ENCODE measurements at places on chromosomes 3 and 15. TPM values are rescaled to one million over a fixed set of nuclear protein-coding genes. Genes with fewer than 3 reads are reported as not detected.

DNA sequence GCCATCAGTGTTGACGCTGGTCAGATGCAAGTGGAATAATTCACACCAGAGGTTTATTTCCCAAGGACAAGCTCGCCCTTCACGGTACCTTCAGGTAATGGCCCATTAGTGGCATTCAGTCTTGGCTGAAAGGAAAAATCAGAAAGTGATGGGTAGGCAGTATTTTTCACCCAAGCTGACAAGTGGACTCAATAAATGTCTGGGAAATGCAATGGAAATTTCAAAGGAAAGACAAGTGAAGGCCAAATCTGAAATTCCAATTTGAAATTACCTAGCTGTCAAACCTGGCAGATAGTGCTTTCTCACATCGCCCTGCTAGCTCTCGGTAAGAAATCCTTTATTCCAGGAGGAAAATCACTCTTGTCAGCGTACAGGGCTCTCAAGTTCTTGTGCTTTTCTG, 413.5 kb downstream of the OCA2 start:
- H3K36me3 ChIP-seq = no peaks in the 10 kb centered on the region
- no peak overlapping the region for H3K27ac ChIP-seq
- peaks cover 6% of the 10 kb centered on the region for H3K4me1 ChIP-seq
- H3K27me3 ChIP-seq = peaks cover 20% of the 10 kb centered on the region

DNA sequence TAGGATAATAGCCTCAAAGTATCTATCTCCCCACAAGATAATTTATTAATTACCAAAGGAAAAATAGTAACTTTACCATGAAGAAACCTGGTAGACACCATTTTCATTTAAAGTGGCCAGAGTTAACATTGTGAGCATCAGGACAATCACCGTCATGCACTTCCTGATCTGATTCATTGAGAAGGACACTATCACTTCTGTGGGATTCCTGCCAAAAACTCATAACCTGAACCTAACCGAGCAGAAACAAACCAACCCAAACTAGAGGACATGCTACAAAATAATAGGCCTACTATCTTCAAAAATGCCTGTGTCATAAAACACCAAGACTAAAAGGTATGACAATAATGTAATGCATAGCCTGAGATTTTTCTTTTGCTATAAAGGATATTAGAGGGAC, 39.0 kb downstream of the FSIP1 start:
- no peak overlapping the region for H3K4me3 ChIP-seq
- no peaks in the 10 kb centered on the region for H3K4me1 ChIP-seq
- H3K36me3 ChIP-seq = peaks cover 3% of the 10 kb centered on the region
- H3K27ac ChIP-seq = no peak overlapping the region
- DNase-seq = no peak

DNA sequence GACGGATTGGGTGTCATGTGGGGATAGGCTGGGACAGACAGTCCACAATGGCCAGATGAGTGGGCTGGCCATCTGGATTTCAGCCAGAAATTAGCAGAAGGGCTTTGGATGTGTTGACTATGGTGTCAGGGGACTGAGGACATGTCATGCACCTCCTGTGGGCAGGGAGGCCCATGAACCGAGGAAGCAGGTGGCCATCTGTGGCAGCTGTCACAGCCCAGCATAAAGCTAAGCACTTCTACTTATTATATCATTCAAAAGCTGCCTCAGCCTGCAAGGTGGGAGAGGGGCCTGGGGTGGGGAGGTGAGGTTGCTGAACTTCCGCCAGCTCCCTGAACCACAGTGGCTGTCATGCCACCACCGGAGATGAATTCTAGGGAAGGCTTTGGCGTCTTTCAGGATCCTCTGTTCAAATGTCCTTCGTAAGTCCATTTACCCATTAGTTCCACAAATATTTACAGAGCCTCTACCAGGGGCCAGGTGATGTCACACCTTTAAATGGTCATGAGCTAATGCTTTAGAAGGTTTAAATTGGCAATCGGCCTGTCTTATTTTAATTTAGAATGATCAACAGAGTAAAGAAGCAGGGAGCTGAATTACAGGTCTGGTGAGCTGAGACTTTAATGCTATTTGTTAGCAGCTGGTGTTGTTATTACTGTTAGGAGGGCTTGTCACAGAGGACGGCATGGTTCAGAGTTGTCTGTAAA, 23.6 kb upstream of the CAV3 start:
- no peaks in the 10 kb centered on the region for H3K27me3 ChIP-seq
- DNase-seq = no peak
- peaks cover 9% of the 10 kb centered on the region for H3K4me1 ChIP-seq
- H3K36me3 ChIP-seq = peaks cover 6% of the 10 kb centered on the region

- H3K4me1 ChIP-seq = no peaks in the 10 kb centered on the region
- peak; percentile 69 for DNase-seq
- H3K36me3 ChIP-seq = no peaks in the 10 kb centered on the region
- H3K27ac ChIP-seq = no peak overlapping the region
- no peaks in the 10 kb centered on the region for H3K27me3 ChIP-seq
- no peak overlapping the region for H3K4me3 ChIP-seq
Measured at GRCh38 chr3:124217542-124217941, 225.6 kb upstream of the ROPN1 start.

GRCh38 chr15:82680200-82681102, 29.2 kb downstream of the AP3B2 start:
- H3K4me3 ChIP-seq = peak overlapping the region; percentile 85
- no peaks in the 10 kb centered on the region for H3K36me3 ChIP-seq
- DNase-seq = peak; percentile 29
- H3K27me3 ChIP-seq = peaks cover 90% of the 10 kb centered on the region
- peak overlapping the region; percentile 35 for H3K27ac ChIP-seq

DNA sequence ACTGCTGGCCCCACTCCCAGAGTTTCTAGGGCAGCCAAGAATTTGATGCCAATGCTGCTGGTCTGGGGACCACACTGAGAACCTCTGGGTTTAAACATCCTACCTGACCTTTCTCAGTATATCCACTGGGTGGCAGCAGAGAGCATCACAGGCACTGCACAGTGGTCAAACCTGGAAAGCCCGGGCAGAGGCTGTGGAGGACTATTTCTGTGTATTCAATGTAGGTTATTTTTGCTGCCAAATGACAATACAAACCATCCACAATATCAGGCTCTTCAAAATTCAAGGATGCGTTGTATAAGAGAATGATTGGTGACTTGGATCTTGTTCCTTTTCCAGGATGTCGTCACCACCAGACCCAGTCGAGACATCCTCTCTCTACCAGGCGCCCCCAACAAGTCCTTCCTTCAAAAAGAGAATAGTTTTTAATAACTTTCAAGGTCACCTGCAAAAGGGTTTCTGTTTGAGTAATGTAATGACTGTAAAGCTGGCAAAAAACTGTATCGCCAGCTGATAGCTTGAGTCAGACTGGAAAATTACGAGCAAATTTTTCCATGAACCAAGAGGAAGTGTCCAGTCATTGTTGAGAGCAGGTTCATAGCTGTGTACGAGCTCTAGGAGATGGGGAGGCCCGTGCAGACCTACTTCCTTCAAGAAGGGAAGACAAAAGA, 30.5 kb upstream of the MYZAP start:
- no peak overlapping the region for H3K4me3 ChIP-seq
- no peaks in the 10 kb centered on the region for H3K36me3 ChIP-seq
- no peaks in the 10 kb centered on the region for H3K27me3 ChIP-seq
- DNase-seq = peak; percentile 73
- H3K4me1 ChIP-seq = no peaks in the 10 kb centered on the region

DNA sequence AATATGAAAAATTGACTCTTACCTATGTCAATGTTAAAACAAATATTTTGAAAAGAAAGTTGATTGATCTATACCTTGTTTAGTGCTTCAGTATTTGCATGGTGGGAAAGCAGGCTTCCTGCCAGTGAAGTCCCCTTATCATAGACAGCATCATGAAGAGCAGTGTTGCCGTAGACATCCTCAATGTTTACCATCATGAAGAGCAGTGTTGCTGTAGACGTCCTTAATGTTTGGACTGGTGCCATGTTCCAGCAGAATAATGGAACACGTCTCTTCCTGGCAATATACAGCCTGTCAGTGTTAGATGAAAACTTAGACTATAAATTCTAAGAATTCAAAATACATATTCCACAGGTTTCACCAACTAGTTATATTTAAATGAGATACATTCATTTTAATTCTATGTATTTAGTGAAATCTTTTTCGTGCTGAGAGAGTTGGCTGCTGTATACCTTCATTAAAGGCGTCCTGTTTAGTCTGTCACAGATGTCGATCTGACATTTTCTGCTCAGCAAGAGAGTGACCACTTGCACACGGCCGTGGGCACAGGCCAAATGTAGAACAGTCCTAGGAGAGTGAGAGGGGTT, 116.8 kb downstream of the LMLN start:
- DNase-seq = no peak
- H3K27ac ChIP-seq = no peak overlapping the region
- H3K4me1 ChIP-seq = peaks cover 17% of the 10 kb centered on the region
- H3K27me3 ChIP-seq = peaks cover 69% of the 10 kb centered on the region

GRCh38 chr15:74206801-74207281, 4.3 kb upstream of the STRA6 start:
- peak overlapping the region; percentile 79 for H3K4me3 ChIP-seq
- peaks cover 6% of the 10 kb centered on the region for H3K27me3 ChIP-seq
- H3K4me1 ChIP-seq = peaks cover 95% of the 10 kb centered on the region

DNA sequence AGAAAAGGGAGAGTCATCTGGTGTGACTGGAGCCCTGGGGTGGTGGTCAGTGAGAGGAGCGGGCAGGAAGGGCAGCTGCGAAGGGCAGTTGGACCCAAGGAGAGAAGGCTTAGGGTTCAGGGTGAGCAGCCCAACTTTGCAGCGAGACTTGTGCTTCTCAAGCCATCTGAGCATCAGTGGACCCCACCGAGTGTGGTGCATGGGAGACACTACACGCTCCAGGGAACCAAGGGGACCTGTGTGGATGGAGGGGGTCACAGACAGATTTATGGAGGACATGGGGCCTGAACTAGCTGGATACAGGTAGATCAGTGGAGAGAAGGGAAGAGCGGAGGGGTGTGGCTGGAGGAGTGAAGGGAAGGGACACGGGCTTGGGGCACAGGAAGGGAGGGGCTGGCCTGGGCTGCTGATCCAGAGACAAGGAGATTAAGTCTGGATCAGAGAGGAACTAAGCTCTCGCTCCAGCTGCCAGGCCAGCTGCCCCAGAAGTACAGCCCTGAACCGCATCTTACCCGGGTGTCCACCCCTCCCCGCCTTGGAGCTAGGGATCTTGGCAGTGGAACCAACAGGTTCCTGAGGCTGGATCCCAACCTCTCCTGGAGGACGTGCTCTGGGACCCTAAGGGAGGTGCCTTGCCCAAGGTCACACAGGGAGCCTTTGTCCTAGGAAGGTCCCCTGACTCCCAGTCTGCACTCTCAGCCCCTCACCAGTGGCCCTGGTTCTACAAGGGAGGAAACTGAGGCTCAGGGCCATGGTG, 120.5 kb downstream of the CORO2B start:
- H3K27ac ChIP-seq = no peak overlapping the region
- no peak overlapping the region for H3K4me3 ChIP-seq
- peaks cover 29% of the 10 kb centered on the region for H3K4me1 ChIP-seq
- H3K27me3 ChIP-seq = no peaks in the 10 kb centered on the region
- peaks cover 14% of the 10 kb centered on the region for H3K36me3 ChIP-seq

GRCh38 chr15:58438111-58438510, 6.3 kb downstream of the LIPC start:
- H3K4me3 ChIP-seq = no peak overlapping the region
- H3K36me3 ChIP-seq = no peaks in the 10 kb centered on the region
- no peak for DNase-seq
- peaks cover 36% of the 10 kb centered on the region for H3K4me1 ChIP-seq

Gene MEX3B
- 49.5 TPM for total RNA-seq

Gene GNB4
- 36.7 TPM for total RNA-seq

Gene LRRC15
- total RNA-seq = not detected

Gene RCCD1
- total RNA-seq = 20.6 TPM

Gene SLC15A2
- total RNA-seq = 1.4 TPM

Gene TGM4
- not detected for total RNA-seq

Gene CHRM5
- not detected for total RNA-seq

Gene APH1B
- total RNA-seq = 18.1 TPM

Gene MYL3
- total RNA-seq = not detected

All from neural crest cell (in vitro differentiated cells).